ENCODE measurements at places on chromosomes 16 and 17. TPM values are rescaled to one million over a fixed set of nuclear protein-coding genes. Genes with fewer than 3 reads are reported as not detected.
A peak's percentile ranks its signal among the peaks of the same experiment; 100 is the strongest.

The CLEC3A gene
- polyA plus RNA-seq, result not detected

The KCNH6 gene
- polyA plus RNA-seq, result 0.04 TPM

The PRSS33 gene
- polyA plus RNA-seq, result not detected

The FBXL16 gene
- 0.11 TPM for polyA plus RNA-seq

The ZNF205 gene
- 3.6 TPM for polyA plus RNA-seq

The C17orf78 gene
- polyA plus RNA-seq, result not detected

The DPEP3 gene
- polyA plus RNA-seq, result not detected

The TMC8 gene
- not detected for polyA plus RNA-seq

The PRSS21 gene
- 0.17 TPM for polyA plus RNA-seq

The TM4SF5 gene
- polyA plus RNA-seq, result not detected

The COX10 gene
- 12.9 TPM for polyA plus RNA-seq

The DUXB gene
- not detected for polyA plus RNA-seq

- DNase-seq, result no peak
Observed at GRCh38 chr17:82985973-82986372, 93.4 kb upstream of the METRNL start.

GRCh38 chr17:73506470-73507435 is 137.5 kb downstream of the SDK2 start:
- DNase-seq, result no peak

DNA sequence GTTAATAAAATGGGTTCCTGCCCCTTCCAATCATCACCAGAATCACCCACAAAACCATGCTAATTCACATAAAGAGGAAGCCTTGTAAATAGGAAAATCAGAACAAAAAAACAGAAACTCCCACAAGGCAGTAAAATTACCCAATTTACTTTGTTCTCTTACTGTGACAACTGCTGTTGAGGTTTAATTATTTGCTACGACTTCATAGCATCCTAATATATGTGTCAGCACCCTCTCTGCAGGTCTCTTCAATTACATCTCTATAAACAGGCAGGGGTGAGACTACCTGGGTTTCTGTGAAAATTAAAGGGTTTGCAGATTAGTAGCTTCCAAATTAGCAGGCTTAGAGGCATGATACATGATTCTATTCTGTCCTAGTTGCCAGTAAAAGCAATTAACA is 2.7 kb downstream of the WDR59 start:
- no peak for DNase-seq

DNA sequence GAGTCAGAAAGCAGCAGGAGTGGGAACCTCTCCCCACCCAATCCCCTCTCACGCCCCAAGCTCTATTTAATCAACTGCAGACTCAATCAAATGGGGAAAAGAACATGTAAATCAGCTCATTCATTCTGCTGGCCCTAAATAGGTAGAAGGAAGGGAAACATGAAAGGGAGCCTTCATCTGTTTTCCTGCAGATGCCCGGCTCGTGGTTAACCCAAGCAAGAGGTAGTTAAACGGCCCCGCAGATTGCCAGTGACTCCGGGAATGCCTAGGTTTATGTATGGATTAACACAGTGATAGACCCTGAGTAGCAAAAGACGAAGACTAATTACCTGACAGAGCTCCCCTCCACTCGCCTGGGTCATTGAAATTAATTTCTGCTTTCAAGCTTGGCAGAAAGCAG is 542.0 kb downstream of the WWOX start:
- no peak for DNase-seq

GRCh38 chr17:51015145-51015558 is 105.5 kb downstream of the SPAG9 start:
- DNase-seq, result no peak

GRCh38 chr17:51046514-51047384 is 73.9 kb downstream of the SPAG9 start:
- peak; percentile 44 for DNase-seq

- peak; percentile 23 for DNase-seq
Observed at GRCh38 chr17:37458805-37459204, 30.9 kb upstream of the DUSP14 start.

DNA sequence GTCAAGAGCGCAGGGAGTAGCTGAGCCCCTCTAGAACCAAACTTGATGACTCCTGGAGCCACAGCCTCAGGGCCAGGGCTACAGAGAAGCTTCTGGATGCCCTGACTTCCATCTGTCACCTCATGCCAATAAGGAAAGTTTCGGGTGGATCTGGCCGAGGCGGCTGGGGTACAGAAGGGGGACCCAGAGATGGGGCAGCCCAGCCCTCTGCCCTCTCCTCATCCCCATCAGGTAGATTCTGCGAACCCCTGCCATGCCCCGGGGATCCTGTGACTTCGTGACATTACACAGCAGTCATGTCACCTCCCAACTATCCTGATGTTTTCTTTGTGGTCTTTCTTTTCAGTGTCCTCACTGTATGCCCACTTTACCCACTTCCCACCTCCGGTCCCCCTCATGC is 114.4 kb downstream of the CCDC182 start:
- DNase-seq, result no peak

DNA sequence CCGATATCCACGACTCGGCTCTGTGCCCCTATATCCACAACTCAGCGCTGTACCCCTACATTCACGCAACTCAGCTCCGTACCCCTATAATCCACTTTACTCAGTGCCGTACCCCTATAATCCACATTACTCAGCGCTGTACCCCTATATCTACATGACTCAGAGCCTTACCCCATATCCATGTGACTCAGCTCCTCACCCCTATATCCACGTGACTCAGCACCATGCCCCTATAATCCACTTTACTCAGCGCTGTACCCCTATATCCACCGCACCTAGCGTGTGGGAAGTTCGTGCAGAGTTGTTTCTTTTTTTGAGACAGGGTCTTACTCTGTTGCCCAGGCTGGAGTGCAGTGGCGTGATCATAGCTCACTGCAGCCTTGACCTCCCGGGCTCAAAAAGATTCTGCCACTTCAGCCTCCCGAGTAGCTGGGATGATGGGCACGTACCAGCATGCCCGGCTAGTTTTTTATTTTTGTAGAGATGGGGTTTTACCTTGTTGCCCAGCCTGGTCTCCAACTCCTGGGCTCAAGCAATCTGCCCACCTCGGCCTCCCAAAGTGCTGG is 17.4 kb downstream of the CYB5D2 start:
- DNase-seq, result no peak

GRCh38 chr17:57675427-57676387 is 69.4 kb downstream of the CCDC182 start:
- no peak for DNase-seq

GRCh38 chr16:80319181-80319580 is 221.6 kb upstream of the DYNLRB2 start:
- no peak for DNase-seq

DNA sequence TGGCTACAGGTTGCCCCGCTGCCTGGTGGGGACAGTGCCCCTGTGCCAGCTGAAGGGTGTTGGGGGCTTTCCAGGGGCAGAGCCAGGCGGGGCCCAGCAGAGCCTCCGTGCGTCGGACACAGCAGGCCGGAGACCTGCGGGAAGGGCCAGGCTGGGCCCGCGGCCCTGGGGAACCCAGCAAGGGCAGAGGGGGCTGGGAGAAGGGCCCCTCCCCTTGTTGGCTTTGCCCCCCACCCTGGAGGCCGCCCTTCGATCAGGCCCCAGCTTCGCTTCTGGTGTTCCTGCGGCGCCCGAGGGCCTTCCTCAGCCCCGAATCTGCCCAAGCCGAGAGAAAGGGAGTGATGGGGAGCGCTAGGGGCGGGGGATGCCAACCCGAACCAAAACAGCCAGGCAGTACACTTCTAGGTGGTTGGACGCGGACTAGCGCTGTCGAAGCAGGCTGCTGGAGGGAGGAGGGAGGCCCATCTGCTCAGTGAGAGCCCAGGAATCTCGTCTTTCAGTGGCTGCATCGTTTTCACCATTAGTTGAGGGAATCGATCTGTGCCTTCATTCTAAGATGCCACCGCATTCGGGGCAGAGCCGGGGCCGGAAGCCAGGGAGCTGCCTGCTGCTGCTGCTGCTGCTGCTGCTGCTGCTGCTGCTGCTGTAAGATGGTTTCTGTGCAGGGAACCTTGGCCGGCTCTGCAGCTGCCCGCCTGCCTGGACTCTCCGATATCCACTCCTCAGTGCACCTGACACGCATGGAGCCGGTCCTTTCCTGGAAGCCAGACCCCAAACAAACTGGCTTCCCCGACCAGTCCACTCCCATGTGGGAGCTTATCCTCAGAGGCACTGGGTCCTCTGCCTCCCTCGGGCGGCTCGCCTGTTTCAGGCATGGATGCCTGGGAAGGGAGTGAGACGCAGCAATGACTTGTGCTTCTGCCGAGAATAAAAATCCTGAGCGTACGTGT is 1.7 kb downstream of the JPH3 start:
- no peak for DNase-seq

DNA sequence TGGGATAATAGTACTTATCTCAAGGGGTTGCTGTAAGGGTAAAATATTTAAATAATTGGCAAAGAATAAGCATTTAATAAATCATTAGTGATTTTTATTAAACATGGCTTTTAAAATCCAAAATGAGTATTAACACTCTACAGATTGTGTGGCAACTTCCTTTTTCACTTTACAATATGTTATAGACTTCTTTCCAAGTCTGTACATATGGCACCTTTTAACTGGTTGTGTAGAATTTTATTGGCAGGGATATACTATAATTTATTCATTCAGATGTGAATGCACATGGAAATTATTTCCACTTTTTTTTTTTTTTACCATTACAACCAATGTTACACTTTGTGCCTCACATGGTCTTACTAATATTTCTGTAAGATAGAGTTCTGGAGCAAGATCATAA is 15.7 kb upstream of the NLRP1 start:
- DNase-seq, result no peak

DNA sequence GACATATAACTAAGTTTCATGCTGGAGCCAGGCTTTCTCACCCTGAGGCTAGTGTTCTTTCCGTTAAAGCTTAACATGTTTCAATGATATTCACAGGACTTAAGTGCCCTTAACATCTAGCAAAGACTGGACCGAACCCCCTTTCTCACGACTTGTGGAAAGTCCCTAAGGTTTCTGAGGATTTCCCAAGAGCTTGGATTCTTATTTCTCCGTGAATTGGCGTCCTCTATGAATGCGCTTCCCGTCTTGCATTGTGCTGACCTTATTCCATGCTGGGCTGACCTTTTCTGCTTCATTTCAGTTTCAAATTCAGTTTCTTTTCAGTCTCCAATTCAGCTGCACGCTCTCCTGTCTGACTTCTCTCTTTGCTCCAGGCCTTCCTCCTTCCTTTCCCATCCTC is 206.4 kb downstream of the HS3ST3A1 start:
- no peak for DNase-seq

DNA sequence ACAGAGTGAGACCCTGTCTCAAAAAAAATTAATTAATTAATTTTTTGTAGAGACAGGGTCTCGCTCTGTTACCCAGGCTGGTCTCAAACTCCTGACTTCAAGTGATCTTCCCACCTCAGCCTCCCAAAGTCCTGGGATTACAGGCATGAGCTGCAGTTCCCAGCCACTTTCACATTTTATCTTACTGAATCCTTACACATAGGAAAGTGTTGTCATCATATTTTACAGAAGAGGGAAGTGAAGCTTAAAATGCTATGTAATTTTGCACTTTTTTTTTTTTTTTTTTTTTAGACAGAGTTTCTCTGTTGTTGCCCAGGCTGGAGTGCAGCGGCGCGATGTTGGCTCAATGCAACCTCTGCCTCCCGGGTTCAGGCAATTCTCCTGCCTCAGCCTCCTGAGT is 21.1 kb upstream of the ZNF629 start:
- no peak for DNase-seq

DNA sequence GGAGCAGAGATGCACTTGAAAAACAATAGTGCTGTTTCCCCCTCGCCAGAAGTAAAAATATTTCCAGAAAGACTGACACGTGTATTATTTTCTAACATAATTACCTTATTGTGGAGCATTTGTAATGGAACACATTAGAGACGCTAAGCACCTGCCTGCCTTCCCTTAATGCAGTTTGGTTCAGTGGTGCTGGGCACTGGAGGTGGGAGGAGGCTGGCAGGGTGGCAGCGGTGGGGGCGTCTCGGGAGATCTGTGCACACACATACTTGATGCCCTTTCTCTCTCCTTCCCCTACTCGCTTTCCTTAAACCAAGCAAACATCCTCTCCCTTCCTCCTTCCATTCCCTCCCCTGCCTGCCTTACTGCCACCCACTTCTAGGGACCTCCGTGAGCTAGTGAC is 156.6 kb upstream of the SDK2 start:
- no peak for DNase-seq

GRCh38 chr17:11608396-11608795 is 10.1 kb downstream of the DNAH9 start:
- DNase-seq, result no peak

GRCh38 chr16:88532434-88533241 is 37.6 kb upstream of the ZC3H18 start:
- DNase-seq, result no peak

DNA sequence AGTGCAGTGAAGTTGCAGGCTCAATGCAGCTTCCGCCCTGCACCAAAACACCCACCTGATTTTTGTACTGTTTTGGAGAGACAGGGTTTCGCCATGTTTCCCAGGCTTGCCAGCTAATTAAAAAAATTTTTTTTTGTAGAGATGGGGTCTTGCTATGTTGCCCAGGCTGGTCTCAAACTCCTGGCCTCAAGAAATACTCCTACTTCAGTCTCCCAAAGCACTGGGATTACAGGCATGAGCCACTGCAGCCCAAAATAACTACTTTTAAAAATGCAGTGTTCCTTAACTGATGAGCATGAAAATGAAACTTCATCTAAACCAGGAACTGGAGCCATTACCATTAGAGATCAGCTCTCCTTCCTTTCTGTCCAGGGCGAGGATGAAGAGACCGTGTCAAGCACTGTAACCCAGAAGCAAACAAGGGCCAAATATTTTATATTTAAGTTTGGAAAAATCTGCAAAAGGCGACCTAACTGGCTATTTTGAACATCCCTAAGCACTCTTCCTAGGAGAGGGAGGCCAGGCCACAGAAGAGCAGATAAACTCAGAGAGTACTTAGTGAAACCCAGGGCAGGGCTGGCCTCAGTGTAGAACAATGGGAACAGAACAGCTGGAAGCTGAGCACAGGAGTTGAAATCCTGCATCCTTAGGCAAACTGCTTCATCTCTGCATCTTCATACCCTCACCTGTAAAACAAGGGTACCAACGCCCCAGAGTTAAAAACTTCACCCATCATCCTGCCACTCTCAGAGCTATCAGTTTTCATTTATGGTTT is 24.0 kb downstream of the CREBBP start:
- DNase-seq, result no peak

- DNase-seq, result no peak
Observed at GRCh38 chr17:48317732-48318131, 112.3 kb downstream of the SKAP1 start.

DNA sequence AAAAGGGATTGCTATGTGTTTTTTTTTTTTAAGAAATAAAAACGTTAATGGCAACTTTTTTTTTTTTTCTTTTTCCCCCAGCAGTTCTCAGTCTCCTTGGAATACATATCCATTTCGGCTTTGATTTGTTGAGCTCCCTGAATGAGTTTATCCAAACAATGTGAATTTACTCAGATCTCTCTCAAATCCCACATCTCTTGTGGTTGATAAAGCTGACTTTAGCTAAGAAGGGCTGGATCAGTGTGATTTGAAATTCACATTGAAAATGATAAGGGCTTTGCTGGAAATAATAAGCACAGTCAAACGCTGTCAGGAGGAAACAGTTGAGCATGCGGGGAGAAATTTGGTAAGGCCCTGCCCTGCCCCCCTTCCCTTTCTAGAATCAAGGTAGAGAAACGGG is 74.1 kb upstream of the IRX3 start:
- DNase-seq, result no peak

Measured in AG04450 (cell line).